Stimulated activated CD4-positive, alpha-beta T cell treated with anti-CD3 and anti-CD28 coated beads, Interleukin-15, amount 100 ng/mL, for 1 hour (primary cell): ENCODE measurements at places on chromosomes 13 and 19.

DNA sequence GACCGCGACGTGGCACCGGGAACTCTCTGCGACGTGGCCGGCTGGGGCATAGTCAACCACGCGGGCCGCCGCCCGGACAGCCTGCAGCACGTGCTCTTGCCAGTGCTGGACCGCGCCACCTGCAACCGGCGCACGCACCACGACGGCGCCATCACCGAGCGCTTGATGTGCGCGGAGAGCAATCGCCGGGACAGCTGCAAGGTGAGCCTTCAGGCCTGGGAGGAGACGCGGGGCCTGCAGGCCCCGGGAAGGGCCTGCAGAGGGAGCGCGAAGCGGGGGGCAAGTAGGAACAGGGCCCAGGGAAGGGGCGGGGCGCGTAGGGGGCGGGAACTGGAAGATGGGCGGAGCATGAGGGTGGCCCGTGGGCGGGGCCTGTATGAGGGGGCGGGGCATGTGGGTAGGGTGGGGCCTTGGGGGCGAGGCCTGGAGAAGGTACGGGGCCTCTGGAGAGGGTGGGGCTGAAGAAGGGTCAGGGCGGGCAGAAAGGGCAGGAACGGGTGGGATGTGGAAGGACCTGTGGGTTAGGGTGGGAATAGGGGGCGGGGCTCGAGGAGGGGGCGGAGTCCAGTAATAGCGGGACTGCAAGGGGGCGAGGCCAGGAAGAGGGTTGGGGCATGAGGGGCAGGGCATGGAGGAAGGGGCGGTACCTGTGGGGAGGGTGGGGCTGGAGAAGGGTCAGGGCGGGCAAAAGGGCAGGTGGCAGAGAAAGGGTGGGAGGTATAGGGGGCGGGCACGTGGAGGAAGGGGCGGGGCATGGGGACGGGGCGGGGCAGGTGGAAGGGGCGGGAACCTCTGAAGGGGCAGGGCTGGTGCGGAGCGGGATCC, 2.5 kb downstream of the CFD start:
- peak; percentile 36 for DNase-seq

DNA sequence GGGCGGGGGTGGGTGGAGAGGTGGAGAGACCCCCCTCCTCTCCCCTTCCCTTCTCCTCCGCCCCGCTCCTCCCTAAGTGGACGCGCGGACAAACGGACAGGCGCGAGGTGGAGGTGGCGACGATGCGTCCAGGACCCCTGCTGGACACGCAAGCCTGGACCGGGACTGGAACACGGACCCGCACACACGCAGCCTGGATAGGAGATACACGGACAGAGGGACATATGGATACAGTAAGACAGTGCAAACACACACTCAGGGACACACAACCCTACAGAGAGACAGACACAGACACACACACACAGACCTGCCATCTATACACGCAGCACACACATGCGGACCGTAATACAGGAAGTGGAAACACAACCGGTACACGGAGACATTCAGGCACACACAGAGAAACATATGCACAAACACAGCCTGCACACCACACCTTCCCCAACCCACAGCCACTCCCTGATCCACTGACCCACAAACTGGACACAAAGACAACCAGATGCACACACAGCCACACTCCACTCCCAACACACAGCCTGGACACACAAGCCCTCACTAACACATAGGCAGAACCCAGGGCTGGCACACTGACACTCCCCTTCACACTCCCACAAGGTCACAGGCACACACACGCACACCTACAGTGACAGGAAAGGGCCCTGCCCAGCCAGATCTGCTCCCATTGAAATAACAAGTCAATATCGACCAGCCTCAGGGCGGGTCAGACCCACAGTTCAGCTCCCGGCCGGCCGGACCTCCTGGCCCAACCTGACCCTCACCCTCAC, 696 bp upstream of the ERFL start:
- no peak for DNase-seq

DNA sequence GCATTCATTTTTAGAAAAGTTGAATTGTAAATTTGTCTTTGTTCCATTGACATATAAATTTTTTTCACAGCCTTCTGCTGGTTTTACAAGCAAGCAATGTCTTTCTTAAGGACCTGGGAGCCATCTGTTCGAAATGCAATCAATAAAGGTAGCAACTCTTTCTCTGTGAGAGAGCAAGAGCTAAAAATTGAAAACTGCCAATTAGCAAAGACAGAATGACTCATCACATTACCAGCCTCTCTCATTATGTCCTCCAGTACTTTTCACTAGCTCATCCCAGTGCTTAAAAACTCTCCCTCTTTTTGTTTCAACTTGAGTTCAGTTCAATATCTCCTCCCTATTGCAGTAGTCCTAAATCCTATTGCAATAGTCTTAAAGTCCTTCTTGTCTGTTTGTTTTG, 760.7 kb upstream of the SLITRK6 start:
- DNase-seq = no peak

DNA sequence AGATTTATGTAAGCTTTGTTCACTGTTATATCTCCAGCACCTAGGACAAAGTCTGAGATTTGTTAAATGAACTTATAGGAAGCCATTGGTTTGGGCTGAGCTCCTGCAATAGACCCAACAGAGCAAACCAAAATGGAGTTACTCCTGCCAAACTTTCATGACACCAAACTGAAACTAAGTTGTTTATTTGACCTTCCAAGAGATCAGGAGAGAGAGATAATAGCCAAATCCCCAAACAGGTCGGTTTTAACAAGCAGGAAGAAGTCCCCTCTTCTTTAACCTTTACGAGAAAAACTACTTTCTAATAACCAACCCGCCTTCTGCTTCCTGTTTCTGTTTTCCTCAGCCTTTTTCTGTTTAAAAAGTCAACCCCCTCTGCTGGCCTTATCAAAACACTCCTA, 54.9 kb upstream of the ATP12A start:
- no peak for DNase-seq

DNA sequence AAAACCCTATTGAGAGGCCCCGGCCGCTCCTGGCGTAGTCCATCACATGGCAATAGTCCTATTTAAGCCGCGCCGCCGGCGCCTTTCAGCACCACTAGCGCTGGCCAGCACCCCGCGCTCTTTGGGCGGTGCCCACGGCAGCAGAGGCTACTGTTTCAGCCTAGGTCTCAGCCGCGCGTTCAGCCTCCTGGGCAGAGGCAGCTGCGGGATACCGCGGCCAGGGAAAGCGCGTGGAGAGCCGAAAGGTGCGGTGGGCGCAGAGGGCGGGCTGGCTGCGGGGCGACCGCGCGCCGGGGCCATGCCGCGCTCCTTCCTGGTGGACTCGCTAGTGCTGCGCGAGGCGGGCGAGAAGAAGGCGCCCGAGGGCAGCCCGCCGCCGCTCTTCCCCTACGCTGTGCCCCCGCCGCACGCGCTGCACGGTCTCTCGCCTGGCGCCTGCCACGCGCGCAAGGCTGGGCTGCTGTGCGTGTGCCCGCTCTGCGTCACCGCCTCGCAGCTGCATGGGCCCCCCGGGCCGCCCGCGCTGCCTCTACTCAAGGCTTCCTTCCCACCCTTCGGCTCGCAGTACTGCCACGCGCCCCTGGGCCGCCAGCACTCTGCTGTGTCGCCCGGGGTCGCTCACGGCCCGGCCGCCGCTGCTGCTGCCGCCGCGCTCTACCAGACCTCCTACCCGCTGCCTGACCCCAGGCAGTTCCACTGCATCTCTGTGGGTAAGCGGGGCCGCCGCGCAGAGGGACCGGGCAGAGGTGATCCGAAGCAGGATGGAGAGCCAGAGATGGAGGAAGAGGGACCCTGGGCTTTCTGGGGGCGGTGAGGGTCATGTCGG, at the start of gene GSX1:
Gene GSX1 (plus strand): TSS at position 91 of the 826 bp plus-strand sequence. CDS start 208 bp downstream, at position 299.
- DNase-seq = no peak

- no peak for DNase-seq
Measured at GRCh38 chr19:18593367-18594095, 4.9 kb downstream of the REX1BD start.

GRCh38 chr13:27578121-27579030, 42.0 kb downstream of the LNX2 start:
- no peak for DNase-seq

DNA sequence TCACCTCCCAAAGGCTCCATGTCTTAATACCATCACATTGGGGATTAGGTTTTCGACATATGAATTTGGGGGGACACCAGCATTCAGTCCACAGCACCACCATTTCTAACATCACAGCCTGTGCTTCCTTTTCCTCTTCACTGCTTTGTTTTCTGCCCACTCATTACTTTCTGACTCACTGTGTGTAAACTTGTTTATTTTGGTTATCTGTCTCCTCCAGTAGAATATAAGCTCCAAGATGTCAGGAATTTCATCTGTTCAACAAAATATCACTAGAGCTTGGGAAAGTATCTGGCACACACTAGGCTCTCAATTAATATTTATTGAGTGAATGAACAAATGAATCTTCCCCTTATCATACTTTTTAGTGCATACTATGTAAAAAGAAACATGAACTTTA, 152.0 kb downstream of the NUFIP1 start:
- no peak for DNase-seq

- DNase-seq = no peak
Measured at GRCh38 chr13:94622344-94622743, 20.7 kb downstream of the GPR180 start.

GRCh38 chr19:55990831-55991230, 4.3 kb downstream of the NLRP5 start:
- no peak for DNase-seq

GRCh38 chr19:45355402-45355801, 14.9 kb downstream of the KLC3 start:
- DNase-seq = no peak

DNA sequence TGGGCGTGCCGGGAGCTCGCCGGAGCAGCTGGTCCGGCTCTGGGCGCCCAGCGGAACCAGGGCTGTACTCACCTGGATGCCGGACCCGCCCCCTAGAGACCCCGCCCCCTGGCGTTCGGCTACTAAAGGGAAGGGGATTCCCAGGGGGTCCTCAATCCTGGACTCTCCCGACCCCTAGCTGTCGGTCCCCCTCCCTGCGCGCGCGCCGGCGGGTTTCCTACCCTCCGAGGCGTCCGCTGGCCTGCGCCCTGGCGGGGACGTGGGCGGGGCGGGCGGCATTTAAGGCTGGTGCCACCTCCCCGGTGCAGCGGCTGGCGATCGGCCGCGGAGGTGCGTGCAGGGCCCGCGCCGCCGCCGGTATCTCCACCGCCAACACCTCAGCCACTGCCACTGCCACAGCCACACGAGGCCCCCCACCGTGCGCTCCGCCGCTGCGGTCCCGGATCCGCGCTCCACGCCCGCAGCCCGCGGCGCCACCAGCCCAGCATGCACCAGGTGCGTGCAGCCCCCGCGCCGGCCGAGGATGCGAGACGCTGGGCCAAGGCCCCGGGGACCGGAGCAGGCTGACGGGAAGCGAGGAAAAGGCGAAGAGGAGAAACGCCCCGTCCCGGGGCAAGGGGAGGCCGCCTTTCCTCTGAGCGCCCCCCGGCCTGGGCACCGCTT, at the start of gene ATP12A:
Gene ATP12A (plus strand): TSS at position 151 of the 663 bp plus-strand sequence. CDS start 336 bp downstream, at position 487.
- DNase-seq = no peak

- DNase-seq = no peak
Measured at GRCh38 chr19:31066385-31066784, 282.9 kb downstream of the TSHZ3 start.

- DNase-seq = no peak
Measured at GRCh38 chr13:82627183-82627582, 1255.1 kb downstream of the SLITRK1 start.

- DNase-seq = no peak
Measured at GRCh38 chr13:85381082-85381481, 418.1 kb downstream of the SLITRK6 start.

- DNase-seq = no peak
Measured at GRCh38 chr19:56896095-56896494, 55.6 kb upstream of the PEG3 start.

DNA sequence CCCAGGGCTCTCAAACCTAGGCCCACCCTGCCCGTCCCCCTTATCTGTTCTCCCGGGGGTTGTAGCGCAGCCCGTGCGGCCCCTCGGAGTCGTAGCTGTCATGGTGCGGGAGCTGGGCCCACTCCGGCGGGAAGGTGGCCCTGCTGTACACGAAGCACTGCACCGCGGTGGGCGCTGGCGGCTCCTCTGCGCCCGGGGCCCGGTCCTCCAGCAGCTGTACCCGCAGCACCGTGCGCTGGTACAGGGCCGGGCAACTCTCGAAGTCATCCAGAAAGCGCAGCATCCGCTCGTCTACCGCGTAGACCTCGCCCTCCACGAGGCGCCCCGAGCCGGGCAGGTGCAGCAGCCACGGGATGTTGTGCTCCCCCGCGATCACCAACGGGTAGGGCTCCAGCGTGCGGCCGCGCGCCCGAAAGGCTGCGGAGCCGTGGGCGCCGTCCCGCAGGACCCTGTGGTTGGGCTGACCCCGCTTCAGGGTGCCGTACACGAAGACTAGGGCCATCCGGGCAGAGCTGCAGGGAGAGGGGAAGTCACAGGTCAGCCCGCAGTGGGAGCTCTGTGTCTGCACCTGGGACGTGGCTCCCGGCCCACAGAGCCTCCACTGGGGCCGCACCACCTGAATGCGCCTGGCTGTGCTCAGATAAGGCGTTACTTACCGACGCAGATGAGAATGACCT, 56.4 kb downstream of the GGACT start:
- DNase-seq = no peak

DNA sequence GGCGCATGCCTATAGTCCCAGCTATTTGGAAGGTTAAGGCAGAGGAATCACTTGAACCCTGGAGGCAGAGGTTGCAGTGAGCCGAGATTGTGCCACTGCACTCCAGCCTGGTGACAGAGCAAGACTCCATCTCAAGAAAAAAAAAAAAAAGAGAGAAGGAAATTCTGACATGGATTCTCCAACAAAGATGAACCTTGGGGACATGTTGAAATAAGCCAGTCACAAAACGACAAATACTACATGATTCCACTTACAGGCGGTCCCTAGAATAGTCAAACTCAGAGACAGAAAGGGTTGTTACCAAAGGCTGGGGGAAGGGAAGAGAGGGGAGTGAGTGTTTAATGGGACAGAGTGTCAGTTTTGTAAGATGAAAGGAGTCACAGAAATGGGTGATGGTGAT, 66.4 kb downstream of the F2RL3 start:
- DNase-seq = no peak

GRCh38 chr13:41931337-41931736, 29.6 kb downstream of the VWA8 start:
- DNase-seq = no peak

GRCh38 chr13:84121456-84121855, 239.2 kb upstream of the SLITRK1 start:
- DNase-seq = no peak

GRCh38 chr13:45333251-45333976, 7.6 kb downstream of the TPT1 start:
- DNase-seq = no peak

- DNase-seq = no peak
Measured at GRCh38 chr13:111468037-111468959, 147.9 kb downstream of the TEX29 start.

DNA sequence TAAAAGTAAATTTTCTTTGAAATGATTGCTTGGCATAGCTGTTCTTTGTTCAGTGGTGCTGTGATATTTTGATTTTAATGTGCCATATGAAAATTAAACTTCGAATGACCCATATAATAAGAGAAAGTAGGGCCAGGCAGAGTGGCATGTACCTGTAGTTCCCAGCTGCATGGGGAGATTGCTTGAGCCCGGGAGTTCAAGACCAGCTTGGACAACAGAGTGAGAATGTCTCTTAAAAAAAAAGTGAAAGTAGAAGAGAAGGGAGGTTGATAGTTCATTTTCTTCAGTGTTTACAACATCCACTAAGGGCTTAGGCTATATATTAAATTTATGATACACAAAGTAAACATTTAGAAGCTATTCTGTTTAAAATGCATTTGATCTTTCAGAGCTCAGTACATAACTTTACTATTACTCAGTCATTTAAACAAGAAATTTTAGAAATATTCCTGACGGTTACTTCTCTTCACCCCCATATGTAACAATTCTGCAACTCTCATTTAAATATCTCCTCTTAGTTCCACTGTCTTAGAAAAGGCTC, 17.2 kb upstream of the RFC3 start:
- DNase-seq = no peak
